ENCODE measurements at places on chromosomes 1 and 21.

DNA sequence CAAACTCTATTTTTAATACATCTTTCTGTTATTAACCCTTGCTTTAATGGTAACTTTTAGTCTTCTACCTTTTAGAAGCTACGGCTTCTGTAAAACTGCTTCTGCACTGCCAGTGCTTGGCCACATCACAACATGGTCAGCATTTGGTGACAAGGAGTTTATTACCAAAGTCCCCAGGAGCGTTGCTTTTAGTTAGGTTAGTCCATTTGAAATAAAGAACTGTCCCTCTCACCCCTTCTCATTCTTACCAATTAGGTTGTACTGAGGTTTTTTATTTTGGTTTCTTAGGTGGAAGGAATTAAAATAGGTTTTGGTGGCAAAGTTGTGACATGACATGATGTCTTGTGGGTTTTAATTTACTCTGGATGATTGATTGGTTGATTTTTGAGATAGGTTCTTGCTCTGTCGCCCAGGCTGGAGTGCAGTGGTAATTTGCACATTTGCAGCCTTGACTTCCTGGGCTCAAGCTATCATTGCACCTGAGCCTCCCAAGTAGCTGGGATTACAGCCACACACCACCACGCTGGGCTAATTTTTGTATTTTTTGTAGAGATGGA lies 39.2 kb downstream of the SPEN start:
- no peak for DNase-seq

GRCh38 chr1:115560027-115560426 lies 81.7 kb upstream of the VANGL1 start:
- no peak for DNase-seq

DNA sequence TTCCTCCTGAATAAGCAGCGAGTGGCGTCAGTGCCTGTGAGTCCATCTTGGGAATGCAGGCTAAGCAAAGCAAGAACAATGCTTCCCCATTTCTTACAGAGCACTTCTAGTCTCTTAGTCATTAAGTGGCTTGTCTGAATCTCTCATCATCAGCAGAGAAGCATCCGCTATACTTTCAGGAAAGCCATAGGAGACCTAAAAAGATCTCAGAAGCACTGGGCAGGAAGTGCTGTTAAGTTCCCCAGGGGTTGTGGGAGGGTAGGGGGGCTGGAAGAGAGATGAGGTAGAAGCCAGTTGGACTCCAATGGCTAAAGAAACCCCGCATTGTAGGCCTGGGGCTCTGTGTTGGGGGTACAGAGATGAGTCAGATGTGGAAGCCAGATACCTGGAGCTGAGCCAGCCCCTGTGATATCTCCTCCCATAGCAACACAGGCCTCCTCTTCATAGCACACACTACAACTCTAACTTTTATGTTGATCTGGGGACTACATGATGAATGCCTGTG lies 44.9 kb downstream of the SYT6 start:
- no peak for DNase-seq

DNA sequence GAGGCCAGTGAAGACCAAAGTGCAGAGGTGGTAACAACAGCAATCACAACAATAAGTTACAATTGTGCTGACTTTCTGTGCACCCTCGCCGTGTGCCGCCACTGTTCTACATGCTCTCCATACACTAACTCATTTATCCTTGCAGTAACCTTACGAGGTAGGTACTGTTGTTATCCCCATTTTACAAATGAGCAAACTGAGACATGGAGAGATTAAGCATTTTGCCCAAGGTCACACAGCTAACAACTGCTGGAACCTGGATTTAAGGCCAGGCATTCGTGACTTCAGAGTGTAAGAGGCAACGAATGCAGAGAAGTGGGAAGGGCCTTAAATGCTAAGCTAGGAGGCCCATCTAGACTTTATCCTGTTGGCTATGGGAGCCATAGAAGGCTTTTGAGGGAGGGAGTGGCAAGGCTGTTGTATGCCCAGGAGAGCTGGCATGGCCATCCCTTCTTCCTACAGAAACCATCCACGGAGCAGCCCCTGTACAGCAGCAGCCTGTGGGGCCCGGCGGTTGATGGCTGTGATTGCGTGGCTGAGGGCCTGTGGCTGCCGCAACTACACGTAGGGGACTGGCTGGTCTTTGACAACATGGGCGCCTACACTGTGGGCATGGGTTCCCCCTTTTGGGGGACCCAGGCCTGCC lies 36.6 kb downstream of the AZIN2 start:
- no peak for DNase-seq

GRCh38 chr21:24204641-24205040 lies 1402.6 kb downstream of the MRPL39 start:
- DNase-seq, result no peak

- DNase-seq, result no peak
Observed at GRCh38 chr1:9721606-9722377, 70.3 kb downstream of the PIK3CD start.

DNA sequence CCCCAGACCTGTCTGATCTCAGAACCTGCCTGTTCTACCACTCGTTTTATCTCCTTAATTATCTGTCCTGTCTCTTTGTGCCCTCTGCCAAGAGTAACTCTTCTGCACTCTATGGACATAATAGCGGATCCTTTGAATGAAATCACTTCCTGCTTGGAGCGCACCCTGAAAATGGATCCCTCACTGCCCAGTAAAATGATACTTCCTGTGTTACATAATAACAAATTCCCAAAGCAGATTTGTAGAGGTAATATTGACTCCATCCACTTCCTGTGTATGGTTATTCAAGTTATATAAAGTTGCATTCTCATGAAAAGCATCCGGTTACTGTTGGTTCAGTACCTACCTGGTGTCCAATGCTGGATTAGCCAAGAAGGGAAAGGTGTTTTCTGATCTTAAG lies 246.0 kb downstream of the TRABD2B start:
- no peak for DNase-seq

GRCh38 chr1:165215676-165216075 lies 140.8 kb downstream of the LMX1A start:
- no peak for DNase-seq
